ENCODE measurements at places on chromosomes 5 and 9. TPM values are rescaled to one million over a fixed set of nuclear protein-coding genes. Genes with fewer than 3 reads are reported as not detected.

HTR4 gene
- not detected for polyA plus RNA-seq

PRXL2C gene
- 10.0 TPM for polyA plus RNA-seq

GARIN3 gene
- not detected for polyA plus RNA-seq

RELL2 gene
- 0.12 TPM for polyA plus RNA-seq

SAP30L gene
- polyA plus RNA-seq, result 24.0 TPM

CDC20B gene
- polyA plus RNA-seq, result 0.12 TPM
